ENCODE measurements at places on chromosomes 16 and 17.

- no peak for DNase-seq
These were observed 43.5 kb downstream of the PHKB start for GRCh38 chr16:47504599-47504998.

DNA sequence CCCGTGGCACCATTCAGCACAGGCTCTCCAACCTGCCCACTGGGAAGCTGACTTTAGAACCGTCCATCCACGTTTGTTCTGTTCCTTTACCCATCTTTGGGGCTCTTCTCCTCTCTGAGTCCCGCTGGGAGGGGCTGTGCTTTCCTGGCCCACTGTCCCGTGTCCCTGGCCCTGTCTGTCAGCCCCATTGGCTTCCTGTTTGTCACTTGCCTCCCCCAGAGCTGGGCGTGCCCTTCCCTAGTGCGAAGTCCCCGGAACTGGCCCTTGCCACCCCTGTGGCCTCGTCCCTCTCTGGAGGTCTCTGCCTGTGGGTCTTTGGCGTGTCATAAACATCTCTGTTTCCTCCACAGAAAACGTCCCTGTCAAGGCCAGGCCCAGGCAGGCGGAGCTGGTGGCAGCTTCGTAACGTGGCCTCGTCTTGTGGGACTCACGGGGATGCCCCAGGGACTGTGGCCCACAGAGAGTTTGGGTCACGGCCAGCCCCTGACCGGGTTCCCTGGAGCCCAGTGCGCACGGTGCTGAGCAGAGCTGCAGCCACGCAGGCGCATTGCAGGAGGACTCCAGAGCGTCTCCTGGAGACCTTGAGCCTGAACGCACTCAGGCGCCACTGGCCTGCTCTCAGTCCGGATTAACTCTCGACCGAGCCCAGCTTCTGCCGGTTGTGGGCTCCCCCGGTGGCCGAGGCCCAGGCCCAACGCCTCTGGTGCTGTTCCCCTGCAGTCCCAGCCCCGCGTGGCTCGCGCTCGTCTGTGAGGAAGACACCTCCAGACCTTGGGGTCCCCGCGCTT, 7.3 kb downstream of the CHMP6 start:
- no peak for DNase-seq

- no peak for DNase-seq
These were observed 361.9 kb downstream of the C16orf95 start for GRCh38 chr16:86955136-86955855.

DNA sequence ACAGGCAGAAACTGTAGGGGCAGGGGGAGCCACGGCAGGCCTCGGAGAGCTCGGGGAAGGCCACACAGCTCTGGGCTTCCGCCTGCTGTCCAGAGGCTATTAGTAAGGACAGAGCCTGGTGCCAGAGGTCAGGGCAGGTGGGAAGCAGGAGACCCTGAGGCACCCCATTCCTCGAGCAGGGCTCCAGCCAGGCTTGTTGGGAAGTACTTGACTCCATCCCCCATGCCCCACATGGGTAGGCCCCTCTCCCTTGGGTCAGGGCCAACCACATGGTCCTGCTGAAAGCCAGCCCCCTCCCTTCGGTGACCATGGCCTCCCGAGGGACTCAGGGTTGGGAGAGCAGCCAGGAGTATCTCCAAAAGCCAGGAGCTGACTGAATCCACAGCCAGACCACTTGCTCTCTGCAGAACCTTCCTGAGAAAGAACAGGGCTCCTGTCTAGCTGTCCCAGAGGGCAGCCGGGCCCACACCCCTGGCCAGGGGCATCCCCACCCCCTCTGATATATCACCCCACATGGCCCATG, 17.4 kb upstream of the MPRIP start:
- DNase-seq = no peak

DNA sequence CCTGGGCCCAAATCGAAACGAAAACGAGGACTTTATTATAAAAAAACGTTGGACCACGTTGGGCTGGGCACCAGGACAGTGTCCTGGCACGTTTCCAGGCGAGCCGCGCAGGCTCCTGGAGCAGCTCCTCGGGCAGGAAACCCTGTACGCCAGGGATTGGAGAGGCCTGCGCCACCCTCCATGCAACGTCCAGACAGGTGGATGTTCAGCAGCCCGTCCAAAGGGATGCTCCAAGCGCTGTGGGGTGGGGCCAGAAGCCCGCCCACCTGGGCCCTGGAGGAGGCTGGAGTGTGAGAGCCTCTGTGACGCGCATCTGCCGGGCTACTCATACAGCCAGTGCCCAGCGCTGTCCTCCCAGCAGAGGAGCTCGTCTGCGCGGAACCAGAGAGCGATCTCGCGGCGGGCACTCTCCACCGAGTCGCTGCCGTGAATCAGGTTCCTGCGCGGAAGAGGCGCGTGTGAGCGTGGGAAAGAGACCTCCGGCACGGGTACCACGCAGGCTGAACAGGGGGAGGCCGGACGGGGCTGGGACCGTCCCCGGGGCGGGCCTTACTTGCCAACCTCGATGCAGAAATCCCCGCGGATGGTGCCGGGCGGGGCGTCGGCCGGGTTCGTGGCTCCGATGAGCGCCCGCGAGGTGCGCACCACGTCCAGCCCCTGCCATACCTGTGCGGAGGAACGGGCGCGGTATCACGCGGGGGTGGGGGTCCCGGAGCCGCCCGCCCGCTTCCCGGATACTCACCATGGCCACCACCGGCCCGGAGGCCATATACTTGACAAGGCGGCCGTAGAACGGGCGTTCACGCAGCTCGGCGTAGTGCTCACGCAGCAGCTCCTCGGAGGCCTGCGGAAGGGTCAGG, 785 bp downstream of the NME3 start:
- DNase-seq = no peak

GRCh38 chr16:1366712-1367299, 15.1 kb downstream of the GNPTG start:
- DNase-seq = no peak

DNA sequence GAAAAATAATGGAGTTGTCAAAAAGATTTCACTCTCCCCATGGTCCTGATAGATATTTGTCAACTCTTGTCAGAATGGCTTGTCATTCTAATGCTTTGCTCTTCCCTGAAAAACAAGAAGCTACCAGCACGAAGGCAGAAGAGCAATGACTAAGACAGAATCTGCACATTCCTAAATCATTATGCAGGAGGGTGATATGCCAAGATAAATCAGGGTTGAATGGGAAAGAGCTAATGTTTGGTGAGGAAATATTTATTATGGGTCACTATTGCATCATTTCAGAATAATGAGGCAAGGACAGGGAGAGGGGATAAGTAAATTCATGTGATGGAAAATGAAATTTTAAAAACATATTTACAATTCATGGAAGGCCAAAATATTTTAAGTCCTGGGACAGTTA, 297.5 kb upstream of the XYLT1 start:
- no peak for DNase-seq

DNA sequence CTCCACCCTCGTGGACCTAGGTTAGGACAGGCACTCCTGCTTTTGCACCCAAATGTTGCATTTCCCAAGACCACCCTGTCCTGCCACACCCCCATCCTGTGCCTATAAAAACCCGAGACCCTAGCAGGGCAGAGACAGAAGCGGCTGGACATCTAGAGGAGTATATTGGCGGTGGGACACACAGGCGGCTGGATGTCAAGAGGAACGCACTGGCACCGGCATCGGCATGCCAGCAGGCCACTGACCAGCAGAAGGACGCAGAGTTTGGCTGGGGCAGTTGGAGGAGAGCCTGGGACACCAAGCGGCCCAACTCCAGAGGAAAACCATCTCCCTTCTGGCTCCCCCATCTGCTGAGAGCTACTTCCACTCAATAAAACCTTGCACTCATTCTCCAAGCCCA, 14.7 kb upstream of the WFIKKN2 start:
- DNase-seq = no peak

DNA sequence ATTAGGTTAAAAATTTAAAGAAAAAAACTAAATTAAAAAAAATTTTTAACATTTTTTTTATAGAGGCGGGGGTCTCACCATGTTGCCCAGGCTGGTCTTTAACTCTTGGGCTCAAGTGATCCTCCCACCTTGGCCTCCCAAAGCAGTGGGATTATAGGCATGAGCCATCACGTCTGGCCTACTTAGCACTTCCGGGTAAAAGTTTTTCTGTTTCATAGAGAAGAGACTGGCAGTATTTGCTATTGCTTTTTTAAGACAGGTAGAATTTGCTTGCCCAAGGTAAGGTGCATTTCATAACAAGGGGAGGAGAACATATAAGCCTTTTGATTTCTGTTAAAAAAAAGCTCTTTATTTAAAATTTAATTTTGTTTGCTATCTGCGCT, 12.0 kb upstream of the HAPSTR1 start:
- no peak for DNase-seq

GRCh38 chr17:82823004-82823403, 16.8 kb downstream of the ZNF750 start:
- no peak for DNase-seq

- no peak for DNase-seq
These were observed 19.7 kb downstream of the ADCY9 start for GRCh38 chr16:4096509-4096908.

DNA sequence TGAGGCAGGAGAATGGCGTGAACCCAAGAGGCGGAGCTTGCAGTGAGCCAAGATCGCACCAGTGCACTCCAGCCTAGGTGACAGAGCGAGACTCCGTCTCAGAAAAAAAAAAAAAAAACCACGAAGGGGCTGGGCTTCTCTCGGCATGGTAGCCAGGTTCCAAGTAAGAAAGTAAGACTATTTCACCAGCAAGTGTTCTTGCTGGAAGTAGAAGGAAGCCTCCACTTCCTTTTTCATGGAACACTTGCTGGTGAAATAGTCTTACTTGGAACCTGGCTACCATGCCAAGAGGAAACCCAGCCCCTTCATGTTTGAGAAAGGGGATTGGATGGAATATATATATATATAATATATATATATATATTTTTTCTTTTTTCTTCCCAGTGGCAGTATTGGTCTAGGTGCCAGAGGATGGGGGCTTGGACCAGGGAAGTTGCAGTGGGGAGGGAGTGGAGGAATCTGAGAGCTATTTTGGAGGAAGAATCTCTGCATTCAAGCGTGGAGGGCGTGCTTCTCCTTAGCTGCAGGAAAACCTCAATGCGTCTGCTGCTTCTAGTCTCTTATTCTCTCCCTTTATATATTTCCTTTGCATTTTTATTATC, 7.2 kb upstream of the N4BP1 start:
- DNase-seq = no peak

DNA sequence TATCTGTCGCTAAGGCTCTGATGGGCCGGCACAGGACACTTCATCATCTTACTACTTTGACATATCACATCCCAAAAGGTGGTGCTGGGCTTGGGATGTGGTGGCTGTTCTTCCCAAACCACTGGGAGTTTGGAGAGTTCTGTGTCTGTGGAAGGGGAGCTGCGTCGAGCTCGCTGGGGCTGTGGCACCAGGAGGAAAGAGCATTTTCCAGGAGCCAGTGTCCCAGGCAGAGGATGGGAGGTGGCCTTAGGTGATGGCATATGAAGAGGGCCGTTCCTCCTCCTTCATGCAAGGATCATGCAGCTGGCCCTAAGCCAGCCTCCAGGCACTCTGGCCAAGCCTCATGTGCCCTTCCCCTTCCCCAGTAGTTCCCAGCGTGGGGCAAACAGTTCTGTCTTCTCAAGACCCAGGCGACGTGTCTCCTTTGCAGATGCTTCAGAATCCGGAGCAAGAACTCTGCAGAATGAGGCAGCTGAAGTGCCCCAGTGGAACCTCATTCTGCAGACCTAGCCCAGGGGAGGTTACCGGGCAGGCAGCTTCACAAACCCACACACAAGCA, 89.4 kb upstream of the TNRC6C start:
- DNase-seq = no peak

DNA sequence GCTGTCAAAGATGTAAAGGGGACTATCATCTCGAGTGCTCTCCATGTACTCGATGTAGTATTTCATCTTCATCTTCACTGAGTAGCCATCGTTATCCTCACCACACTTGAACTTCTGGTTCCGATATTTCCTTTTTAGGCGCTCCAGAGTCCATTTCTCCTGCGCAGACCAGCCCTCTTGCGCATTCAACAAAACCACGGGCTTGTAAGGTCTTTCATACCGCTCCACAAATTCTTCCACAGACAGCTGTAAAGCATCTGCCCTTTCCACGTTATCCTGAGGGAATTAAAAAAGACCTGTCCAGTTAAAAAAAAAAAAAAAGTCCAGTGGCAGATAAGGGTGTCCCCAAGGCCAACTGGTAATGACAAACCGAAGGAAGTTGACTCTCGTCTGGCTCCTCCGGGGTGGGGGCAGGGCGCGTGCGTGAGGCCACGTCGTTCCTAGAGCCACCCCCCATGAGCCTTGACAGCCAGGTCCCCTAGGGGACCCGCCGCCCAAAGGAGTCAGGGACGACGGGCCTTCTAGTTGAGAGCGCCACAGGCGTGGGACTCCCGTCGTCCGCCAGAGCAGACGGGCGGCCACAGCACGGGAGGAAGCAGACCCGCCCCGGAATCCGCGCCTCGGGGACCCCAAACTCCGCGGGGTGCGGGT, 701 bp downstream of the JMJD6 start:
- DNase-seq = no peak

Measured in DMS 273 treated with DMSO at 0.1 percent for 48 hours (cell line).